ENCODE measurements at places on chromosomes 5 and 9. TPM values are rescaled to one million over a fixed set of nuclear protein-coding genes. Genes with fewer than 3 reads are reported as not detected.

GRCh38 chr5:56729488-56729887 lies 85.9 kb upstream of the MAP3K1 start:
- H3K4me3 ChIP-seq: no peak overlapping the region
- H3K4me1 ChIP-seq: no peaks in the 10 kb centered on the region
- no peak for DNase-seq
- H3K27me3 ChIP-seq: no peaks in the 10 kb centered on the region

DNA sequence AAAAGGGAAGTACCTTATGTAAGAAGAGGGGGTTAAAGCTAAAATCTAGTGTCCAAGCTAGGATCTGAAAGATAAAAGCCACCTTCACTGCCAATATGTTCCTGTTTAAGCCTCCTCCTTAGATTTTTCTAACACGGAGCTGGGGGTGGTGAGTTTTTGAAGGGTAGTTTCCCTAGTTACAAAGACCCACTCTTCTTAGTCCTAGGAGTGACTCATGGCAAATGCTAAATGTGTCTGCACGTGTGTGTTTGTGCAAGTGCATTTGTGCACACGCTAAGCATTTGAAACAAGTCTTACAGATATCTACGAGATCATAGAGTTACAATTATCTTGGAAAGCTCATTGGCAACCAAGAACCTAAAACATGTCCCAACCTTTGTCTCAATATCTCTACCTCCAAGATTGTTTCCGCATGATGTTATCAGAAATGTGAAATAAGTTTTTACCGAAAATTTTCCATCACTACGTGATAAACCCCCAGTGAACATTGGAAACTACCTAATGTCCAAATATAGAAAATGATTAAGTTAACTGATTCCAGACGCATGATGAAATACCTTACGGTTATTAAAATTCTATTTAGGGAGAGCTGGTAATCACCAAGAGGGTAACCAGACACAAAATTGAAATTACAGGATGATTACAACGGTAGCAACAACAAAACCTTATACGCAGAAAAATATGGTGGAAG lies 78.0 kb upstream of the HRH2 start:
- H3K27ac ChIP-seq: no peak overlapping the region
- peaks cover 18% of the 10 kb centered on the region for H3K27me3 ChIP-seq

GRCh38 chr5:150058480-150059126 lies 27.8 kb downstream of the CSF1R start:
- no peaks in the 10 kb centered on the region for H3K36me3 ChIP-seq
- no peak overlapping the region for H3K4me3 ChIP-seq
- no peaks in the 10 kb centered on the region for H3K27me3 ChIP-seq
- H3K4me1 ChIP-seq: no peaks in the 10 kb centered on the region
- H3K27ac ChIP-seq: no peak overlapping the region

DNA sequence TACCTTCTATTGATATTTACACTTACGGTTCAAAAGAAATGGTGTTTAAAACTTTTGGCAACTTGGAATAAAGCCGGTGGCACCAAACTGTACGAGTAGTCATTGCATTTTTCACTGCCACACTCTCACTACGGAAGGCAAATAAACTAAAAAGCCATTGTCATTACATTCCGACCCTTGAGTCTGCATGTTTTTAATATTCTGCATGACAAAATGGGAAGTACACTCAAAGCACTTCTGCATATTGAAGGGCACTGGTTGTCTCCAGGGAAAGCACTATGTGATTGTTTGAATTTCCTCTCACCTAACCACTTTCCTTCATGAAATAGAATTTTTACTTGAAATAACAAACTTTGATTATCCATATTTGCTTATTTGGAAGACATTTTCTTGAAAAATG lies 426.3 kb downstream of the CETN3 start:
- DNase-seq: no peak
- H3K4me3 ChIP-seq: no peak overlapping the region
- H3K36me3 ChIP-seq: no peaks in the 10 kb centered on the region
- H3K4me1 ChIP-seq: no peaks in the 10 kb centered on the region

Gene SCGB3A2
- not detected for total RNA-seq

DNA sequence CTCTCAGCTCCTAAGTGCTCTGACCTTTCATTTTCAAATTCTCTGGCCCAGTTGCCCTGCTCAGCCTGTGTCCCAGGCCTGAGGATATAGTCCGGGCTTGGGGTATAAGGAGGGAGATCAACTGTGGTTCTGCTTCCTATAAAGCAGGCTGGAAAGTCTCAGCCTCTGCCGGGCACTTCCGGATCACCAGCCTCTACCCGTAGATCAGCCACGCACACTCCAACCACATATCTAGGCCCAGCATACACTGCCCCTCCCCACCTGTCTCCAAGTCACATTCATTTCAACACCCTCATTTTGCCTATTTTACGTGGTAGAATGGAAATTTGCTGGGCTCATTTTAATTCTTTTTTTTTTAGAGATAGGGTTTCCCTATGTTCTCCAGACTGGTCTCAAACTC lies 3.1 kb downstream of the ZER1 start:
- no peaks in the 10 kb centered on the region for H3K36me3 ChIP-seq
- H3K4me3 ChIP-seq: no peak overlapping the region
- H3K27me3 ChIP-seq: no peaks in the 10 kb centered on the region
- DNase-seq: no peak
- no peak overlapping the region for H3K27ac ChIP-seq

- no peak overlapping the region for H3K4me3 ChIP-seq
- H3K36me3 ChIP-seq: no peaks in the 10 kb centered on the region
- H3K4me1 ChIP-seq: no peaks in the 10 kb centered on the region
- H3K27me3 ChIP-seq: no peaks in the 10 kb centered on the region
- peak overlapping the region; percentile 65 for H3K27ac ChIP-seq
Measured at GRCh38 chr5:171494452-171495121, 75.1 kb downstream of the FGF18 start.

DNA sequence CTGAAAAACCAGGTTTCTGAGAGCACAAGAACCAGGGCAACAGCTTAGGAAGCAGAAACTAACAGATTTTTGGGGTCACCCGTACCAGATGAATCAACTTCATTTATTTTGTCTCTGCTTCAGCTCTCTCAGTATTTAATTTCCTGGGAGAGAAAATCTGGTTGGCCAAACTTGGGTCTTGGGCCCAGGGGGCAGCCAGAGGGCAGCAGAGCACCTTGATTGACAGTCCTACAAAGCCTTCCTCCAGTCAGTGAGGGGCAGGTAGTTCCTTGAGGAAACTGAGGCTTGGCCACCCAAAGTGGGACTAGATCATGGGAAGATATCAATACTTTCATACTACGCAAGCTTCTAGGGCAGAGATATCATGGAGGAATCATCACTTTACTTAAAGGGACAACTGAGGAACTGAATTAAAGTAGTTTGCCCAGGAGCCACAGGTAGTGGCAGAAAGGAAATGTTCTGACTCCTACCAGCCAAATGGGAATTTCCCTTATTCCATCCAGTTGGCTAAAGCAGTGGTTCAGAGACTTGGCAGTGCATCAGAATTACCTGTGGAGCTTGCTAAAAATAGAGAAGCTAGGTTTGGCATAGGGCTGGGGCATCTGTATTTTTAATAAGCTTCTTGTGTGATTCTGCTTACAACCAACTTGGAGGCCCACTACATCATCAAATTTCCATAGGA lies 21.5 kb upstream of the ARHGAP26 start:
- peaks cover 14% of the 10 kb centered on the region for H3K4me1 ChIP-seq
- peak; percentile 60 for DNase-seq
- H3K27ac ChIP-seq: no peak overlapping the region
- H3K27me3 ChIP-seq: no peaks in the 10 kb centered on the region

DNA sequence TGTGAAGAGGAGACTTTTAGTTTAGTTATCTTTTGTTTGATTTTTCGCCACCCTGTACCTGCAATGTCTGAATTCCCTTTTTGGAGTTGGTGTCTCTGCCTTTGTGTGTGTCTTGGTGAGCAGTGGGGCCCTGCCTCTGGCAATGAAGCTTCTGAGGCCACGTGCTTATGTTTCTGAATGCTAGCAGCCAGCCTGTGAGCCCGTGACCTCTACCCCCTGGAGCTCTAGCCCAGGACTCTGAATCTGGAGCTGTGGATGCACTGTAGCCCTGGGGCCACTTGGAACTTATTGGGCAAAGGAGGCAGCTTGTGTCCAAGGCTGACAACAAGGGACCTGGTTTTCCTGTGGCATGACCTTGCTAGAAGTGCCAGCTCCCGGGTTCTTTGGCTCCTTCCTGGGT lies 19.4 kb downstream of the ENTREP1 start:
- DNase-seq: no peak
- no peak overlapping the region for H3K4me3 ChIP-seq
- H3K36me3 ChIP-seq: no peaks in the 10 kb centered on the region
- no peak overlapping the region for H3K27ac ChIP-seq
- H3K27me3 ChIP-seq: no peaks in the 10 kb centered on the region

Gene OBP2B
- not detected for total RNA-seq

Gene SLC34A1
- total RNA-seq: not detected

DNA sequence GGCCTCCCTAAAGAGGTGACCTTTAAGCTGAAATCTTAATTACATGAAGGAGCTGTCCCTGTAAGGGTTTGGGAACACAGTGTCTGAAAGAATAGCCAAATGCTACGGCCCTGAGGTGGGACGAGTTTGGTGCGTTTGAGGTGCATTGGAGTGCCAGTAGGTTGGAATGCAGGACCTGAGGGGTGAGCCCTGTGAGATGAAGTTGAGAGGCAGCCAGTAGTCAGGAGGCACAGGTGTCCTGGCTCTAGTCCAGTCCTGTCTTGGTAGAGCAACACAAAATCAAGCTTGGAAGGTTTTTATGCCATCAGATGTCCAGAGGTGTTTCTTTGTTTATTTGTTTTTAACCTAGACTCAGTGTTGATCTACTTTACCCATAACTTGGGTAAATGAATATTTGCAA lies 108.5 kb downstream of the ARHGAP26 start:
- no peak for DNase-seq
- H3K4me3 ChIP-seq: no peak overlapping the region
- no peak overlapping the region for H3K27ac ChIP-seq
- no peaks in the 10 kb centered on the region for H3K27me3 ChIP-seq
- peaks cover 21% of the 10 kb centered on the region for H3K4me1 ChIP-seq

Gene IL5
- not detected for total RNA-seq
